ENCODE measurements at places on chromosomes 2 and 18.

DNA sequence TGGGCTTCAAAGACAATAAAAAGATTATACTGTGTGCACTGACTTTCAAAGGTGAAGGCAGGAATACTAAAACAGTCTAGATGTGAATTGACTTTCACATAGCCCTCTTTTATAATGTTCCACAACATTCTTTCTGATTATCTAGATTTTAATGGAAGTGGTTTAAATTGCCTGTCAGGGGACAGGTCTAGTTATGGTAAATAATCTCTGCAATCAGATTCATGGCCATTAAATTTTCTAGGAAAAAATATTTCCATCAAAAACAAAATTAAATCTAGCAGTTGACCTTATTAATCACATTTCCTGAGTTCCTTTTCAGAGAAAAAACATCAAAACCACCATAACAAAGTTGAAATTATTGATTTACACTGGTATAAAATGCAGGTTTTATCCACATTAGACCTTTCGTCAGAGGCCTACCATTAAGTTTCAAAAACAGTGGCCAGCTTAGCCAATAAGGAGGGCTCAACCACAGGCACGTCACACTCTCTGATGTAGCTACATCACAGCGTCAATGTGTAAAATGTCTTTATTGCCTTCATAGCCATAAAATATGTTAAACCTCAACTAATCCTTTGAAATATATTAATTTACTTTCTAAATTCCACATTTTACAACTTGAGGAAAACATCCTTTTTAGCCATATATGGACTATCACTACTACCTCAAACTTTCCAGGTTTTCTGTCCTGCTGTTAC is 79.4 kb downstream of the NOL10 start:
- no peak for DNase-seq

DNA sequence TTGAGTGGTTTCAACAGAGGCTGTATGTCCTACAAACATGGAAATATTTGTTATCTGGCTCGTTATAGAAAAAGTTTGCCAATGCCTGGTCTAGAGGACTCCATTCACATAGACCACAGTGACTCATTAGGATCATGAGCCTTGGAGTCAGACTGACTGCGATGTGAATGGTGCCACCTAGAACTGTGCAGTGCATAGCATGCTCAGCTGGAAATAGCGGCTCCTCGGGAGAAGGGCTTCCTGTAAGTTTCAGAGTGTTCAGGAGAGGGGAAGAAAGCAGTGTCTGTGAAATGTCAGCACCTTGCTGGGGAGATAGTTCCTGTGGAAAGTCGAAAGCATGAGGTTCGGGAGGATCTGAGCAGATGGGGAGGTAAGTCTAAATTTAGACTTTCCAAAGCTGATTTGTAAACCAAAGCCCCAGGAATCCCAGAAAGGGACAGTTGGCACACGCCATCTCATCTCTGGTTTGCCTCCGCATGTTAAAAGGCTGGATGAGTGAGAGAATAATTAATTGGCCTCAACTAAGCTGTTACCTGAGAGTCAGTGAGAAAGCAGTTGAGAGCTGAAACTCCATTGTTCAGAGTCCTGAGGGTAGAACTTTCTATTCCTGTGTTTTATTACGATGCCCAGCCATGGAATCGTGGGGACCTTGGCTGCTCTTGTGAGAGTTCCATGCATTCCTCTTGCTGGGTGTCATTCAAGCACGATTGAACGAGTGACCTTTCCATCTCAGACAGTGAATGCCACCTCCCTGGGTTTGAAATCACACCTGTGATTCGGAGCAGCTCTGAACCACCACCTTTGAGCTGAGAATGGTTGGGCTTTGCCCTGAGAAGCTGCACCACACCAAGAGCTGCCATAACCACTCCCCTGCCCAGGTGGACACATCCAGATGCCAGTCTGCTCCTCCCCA is 99.5 kb downstream of the MAPK4 start:
- no peak for DNase-seq

- DNase-seq, result no peak
Measured at GRCh38 chr18:24185805-24186204, 46.9 kb downstream of the CABYR start.

GRCh38 chr18:25313268-25313667 is 38.7 kb downstream of the ZNF521 start:
- no peak for DNase-seq

- DNase-seq, result no peak
Measured at GRCh38 chr2:172065111-172065510, 20.2 kb upstream of the DLX1 start.

- DNase-seq, result no peak
Measured at GRCh38 chr2:234435836-234436481, 60.9 kb downstream of the ARL4C start.

DNA sequence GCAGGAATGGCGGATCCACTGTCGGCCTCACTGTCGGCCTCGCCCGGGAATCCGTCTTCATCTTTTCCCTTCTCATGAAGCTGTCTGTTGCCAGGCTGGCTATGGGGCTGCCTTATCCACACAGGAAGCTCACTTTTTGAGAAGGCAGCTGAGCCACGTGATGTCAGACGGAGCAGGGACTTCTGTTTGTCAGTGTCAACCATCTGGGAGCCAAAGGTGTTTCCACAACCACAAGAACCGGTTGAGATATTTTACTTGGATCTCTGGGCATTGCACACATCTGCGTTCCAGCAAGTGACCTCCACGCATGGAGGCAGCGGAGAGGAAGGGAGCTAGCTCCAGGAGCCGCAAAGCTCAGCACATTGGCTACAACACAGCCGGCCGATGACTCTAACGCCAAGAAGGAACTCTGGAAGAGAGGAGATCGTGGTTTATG is 27.4 kb upstream of the TAF1B start:
- no peak for DNase-seq

- peak; percentile 95 for DNase-seq
Measured at GRCh38 chr2:216985658-216986141, 125.8 kb upstream of the TNP1 start.

GRCh38 chr2:99451280-99451679 is 38.5 kb downstream of the REV1 start:
- DNase-seq, result no peak

GRCh38 chr2:104050656-104051242 is 803.2 kb upstream of the POU3F3 start:
- peak; percentile 6 for DNase-seq

- DNase-seq, result peak; percentile 5
Measured at GRCh38 chr2:137348301-137348700, 583.0 kb downstream of the THSD7B start.

GRCh38 chr18:62386601-62387000 is 61.5 kb downstream of the TNFRSF11A start:
- DNase-seq, result no peak

- DNase-seq, result no peak
Measured at GRCh38 chr18:63440219-63440618, 17.9 kb upstream of the VPS4B start.

DNA sequence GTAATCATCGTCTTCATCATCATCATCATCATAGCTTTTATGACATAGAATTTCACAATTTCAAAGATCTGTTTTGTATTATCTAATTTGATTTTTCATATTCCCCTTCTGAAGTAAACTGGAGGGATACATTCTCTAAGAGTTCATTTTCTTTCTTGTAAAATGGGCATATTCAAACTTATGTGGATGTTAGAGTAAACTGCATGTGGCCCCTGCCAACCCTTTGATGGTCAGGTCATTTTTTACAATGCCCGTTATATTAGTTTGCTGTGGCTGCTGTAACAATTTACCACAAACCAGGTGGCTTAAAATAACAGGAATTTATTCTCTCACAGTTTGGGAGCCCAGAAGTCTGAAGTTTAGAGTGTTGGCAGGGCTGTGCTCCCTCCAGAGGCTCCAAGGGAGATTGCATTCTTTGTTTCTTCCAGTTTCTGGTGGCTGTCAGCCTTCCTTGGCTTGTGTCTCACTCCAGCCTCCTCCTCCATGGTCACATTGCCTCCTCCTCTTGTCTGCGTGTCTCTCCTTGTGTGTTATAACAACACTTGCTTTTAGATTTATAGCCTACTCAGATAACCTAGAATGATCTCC is 127.5 kb upstream of the MMADHC start:
- DNase-seq, result no peak

GRCh38 chr2:231926761-231927565 is 767 bp upstream of the NPPC start:
- DNase-seq, result no peak

GRCh38 chr18:36589857-36590543 is 238.8 kb downstream of the TPGS2 start:
- no peak for DNase-seq

- DNase-seq, result no peak
Measured at GRCh38 chr2:227846831-227847230, 24.6 kb upstream of the DAW1 start.

DNA sequence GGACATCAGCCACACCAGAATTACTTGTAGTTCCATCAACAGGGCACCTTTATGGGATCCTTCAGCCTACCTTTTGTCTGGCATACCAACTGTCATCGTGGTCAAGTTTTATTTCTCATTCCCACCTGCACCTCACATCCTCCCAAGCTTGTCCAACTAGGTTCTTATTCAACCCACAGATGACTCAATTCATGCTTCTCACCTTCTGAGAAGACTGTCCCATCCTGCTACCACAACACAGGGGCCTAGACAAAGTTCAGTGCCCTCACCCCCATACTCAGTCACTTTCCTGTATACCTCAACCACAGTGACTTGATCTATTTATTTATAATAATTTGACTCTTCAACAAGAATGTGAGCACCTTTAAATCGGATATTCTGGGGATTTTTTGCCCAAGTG is 114.4 kb upstream of the ACVR1C start:
- no peak for DNase-seq

DNA sequence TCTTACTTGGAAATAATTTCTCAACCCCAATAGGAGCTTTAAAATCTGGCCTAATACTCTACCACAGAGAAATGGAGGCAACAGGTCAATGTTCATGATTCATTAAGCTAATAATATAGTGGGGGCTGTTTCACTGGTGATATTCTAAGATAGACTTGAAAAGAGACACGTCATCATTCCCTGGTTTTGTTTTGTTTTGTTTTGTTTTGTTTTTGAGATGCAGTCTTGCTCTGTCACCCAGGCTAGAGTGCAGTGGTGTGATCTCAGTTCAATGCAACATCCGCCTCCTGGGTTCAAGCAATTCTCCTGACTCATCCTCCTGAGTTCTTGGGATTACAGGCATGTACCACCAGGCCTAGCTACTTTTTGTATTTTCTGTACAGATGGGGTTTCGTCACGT is 37.5 kb upstream of the SOS1 start:
- DNase-seq, result no peak

- DNase-seq, result no peak
Measured at GRCh38 chr2:31060397-31060796, 77.8 kb downstream of the GALNT14 start.

GRCh38 chr2:118580651-118581050 is 266.8 kb downstream of the EN1 start:
- DNase-seq, result no peak

DNA sequence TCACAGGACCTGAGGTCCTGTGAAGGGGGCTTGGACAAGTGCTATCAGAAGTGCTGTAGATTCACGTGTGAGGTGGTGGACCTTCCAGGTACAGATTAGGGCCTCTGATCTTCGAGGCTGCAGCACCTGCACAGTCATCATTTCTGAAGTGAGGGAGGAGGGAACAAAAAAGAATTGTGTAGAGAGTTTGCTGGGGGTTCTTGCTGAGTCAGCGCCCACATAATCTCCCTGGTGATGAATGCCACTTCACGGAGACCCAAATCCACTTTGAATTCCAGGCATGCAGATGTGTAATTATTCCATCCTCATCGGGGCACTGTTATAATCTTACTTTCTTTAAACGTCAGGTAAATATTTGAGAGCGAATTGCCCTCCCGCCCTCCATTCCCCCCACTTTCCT is 128.5 kb upstream of the CAPN13 start:
- no peak for DNase-seq

- DNase-seq, result no peak
Measured at GRCh38 chr2:111219734-111220505, 99.2 kb downstream of the BCL2L11 start.

DNA sequence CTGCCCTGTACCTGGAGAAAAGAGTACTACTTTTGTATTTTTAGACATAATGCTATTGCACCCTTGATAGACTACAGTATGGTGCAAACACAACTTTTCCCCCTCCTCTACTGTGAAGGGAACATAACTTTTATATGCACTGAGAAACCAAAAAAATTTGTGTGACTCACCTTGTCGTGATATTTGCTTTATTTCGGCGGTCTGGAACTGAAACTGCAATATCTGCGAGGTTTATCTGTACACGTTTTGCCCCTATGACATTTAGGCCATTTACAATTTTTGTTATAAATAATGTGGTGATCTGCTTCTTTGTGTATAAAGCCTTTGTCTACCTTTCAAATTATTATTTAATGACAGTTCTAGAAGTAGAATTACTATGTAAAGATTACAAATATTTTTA is 34.4 kb upstream of the AAK1 start:
- no peak for DNase-seq

DNA sequence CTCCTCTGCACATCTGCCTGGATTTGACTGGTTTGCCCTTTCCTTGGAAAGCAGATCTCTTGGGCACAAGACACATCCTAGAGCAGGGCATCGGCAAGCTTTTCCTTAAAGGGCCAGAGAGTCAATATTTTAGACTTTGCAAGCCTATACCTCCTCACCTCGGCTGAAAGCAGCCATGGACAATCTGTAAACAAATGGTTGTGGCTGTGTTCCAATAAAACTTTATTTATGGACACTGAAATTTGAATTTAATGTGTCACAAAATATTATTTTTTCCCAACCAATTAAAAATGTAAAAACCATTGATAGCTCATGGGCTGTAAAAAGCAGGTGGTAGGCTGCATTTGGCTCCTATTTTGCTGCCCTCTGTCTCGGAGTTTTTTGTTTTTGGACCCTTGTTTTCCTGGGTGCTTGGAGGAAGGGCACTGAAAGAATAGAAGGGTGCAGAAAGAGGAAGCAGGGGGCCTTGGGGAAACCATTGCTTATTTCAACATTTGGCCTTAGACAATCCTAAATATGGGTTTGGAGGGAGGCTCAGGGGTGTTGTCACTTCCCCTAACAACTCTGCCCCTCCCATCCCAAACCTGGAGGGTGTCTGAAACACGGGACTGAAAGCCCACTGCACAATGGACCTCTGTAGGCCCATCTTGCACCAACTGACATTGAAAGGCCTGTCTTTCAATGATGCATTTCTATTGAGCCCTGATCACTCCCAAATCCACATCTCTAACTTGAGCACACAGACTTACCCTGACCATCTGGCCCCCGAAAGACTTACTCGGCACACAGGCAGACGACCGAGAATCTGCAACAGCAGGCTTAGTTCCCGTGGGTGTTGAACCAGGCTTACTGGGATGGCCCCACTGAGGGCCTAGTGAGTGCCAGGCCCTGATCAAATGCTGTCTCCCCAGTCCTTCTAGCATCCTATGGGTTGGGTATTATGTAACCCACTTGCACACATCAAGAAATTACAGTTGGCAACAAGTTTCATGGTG is 7.1 kb upstream of the ZFP36L2 start:
- DNase-seq, result no peak
